ENCODE measurements at places on chromosomes 2 and 18.

- DNase-seq, result no peak
These were observed 59.4 kb upstream of the RPE start for GRCh38 chr2:209942936-209943605.

GRCh38 chr18:62979176-62979575 is 263.8 kb downstream of the PHLPP1 start:
- DNase-seq, result no peak

- no peak for DNase-seq
These were observed 210.3 kb downstream of the UBE2E3 start for GRCh38 chr2:181190711-181191110.

GRCh38 chr2:74131901-74132300 is 15.8 kb downstream of the BOLA3 start:
- no peak for DNase-seq

- no peak for DNase-seq
These were observed 17.6 kb downstream of the SOWAHC start for GRCh38 chr2:109631741-109632140.

- no peak for DNase-seq
These were observed 60.2 kb upstream of the MAP4K3 start for GRCh38 chr2:39497082-39497801.

- no peak for DNase-seq
These were observed 31.8 kb downstream of the SERPINB5 start for GRCh38 chr18:63508596-63508995.

All from activated T-helper 1 cell treated with anti-CD3 and anti-CD28 coated beads, Interleukin-2, amount 50 U/mL, for 16 hours (primary cell).